GM03348 (cell line): ENCODE measurements at places on chromosomes 11 and 22.
A peak's percentile ranks its signal among the peaks of the same experiment; 100 is the strongest.

- DNase-seq, result no peak
Measured at GRCh38 chr22:49466878-49467595, 360.6 kb downstream of the BRD1 start.

DNA sequence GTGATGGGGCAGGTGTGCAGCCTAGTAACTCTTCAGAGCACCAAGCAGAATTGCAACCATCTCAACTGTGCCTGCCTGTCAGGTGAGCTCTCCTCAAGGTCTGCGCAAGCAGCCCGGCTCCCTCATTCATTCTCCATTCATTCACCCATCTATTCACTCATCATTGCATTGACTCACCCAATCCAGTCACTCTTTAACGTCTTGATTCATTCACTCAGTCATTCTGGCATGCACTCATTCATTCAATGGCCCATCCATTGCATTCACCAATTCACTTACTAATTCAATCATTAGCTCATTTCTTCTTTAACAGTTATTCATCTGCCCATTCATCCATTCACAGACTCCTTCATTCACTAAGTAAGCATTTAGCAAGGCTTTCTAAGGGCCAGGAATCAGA lies 111.8 kb downstream of the PDE2A start:
- no peak for DNase-seq

DNA sequence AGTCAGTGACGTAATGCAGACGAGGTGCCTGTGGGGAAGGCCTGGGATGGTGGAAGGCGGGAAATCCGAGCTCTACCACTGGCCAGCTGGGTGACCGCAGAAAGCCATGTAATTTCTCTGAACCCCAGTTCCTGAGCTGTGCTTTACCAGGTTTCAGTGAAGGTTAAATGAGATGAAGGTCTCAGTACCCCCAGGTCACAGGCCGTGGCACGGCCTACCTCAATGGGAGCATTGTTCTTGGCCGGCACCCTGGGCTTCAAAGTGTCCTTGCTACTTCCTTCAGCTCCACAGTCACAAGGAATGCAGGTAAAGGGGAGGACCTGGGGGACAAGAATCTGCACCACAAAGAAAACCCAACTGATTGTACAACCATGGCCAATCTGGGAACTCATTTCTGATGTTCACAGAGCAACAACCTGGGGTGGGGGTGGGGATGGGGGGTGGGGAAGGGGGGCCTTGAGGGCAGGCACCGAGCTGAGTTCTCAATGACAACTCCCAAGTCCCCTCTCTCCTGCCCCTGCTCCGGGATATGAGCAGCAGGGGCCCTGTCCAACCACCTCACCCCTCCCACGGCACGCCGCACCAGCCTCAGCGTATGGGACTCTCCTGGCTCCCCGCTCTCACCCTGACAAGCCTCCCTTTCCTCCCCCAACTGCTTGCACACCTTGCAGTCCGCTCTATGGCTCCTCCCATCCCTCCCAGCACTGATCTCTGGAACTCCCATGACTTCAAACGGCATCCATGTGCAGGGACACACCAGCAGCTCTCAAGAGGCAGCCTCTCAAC lies 59.1 kb upstream of the ARFGAP3 start:
- DNase-seq, result no peak

- no peak for DNase-seq
Measured at GRCh38 chr11:12854829-12855228, 154.3 kb upstream of the RASSF10 start.

DNA sequence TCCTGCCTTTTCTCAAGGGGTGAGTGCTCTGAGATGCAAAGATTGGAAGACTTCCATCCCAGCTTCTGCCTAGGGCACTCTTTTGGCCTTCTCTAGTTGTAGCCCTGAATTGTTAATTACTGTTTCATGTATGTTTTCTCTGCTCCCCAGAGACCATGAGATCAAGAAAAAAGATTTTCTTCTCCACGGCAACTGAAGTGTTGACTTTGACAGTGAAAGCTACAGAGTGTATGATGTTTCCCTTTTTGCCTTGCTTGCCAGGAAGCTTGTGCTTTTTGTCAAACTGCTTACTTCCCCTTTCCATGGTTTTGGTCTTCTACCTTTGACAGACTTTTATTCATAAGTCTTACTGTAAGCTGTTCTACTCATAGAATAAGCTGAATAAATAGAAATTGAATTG lies 23.3 kb upstream of the EIF3D start:
- DNase-seq, result no peak

GRCh38 chr11:111691176-111691575 lies 75.0 kb downstream of the PPP2R1B start:
- no peak for DNase-seq

- no peak for DNase-seq
Measured at GRCh38 chr11:122737951-122738693, 82.6 kb downstream of the UBASH3B start.

DNA sequence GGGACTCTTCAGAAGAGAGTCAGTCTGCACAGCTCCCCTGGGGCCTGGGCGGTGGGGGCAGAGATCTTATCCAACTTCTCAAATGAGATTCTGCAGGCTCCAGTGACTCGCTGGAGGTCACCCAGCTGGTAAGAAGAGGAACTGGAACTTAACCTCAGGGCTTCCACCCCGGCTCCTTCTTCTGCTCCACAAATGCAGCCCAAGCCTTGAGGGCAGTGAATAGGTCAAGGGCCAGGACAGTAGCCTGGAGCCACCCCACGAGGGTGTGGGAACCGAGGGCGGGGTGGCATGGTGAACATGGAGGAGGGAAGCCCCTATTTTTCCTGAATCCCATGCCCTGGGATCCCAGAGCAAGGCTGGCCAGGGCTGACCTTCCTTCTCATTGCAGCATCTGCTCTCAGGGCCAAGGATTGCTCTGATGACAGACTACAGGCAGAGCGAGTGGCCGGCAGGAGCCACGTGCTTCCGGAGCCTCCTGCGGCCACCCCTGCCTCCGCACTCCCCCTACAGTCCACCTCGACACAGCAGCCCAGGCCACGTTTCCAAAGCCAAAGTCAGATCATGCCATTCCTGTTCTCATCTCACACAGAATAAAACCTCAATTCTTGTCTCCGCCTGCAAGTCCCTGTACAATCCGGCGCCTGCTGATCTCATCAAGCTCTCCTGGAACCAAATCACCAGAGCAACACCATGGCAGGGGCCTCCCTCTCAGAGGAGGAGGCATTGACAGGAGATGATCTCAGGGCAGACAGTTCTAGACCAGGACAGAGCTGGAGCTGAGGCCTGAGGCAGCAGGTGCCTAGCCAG lies 21.1 kb upstream of the UPK3A start:
- DNase-seq, result peak; percentile 95

DNA sequence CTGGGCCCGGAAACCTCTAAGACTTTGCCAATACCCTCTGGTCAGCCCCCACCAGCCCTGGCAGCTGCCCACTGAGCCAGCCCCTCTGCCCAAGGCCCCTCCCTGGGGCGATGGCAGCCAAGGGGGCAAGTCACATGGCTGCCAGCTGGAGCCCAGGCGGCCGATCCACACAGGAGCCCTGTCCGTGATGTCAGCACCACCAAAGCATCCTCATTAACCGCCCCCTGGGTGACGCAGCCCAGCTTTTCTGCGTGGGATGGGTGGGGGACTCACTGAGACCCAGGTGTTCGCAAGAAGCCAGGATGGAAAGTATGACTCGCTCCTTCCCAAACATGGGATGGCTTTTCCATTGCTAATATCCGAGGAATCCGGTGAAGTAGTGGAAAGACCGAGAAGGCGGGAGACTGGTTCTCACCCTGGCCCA lies 46.6 kb upstream of the WNT7B start:
- DNase-seq, result no peak

DNA sequence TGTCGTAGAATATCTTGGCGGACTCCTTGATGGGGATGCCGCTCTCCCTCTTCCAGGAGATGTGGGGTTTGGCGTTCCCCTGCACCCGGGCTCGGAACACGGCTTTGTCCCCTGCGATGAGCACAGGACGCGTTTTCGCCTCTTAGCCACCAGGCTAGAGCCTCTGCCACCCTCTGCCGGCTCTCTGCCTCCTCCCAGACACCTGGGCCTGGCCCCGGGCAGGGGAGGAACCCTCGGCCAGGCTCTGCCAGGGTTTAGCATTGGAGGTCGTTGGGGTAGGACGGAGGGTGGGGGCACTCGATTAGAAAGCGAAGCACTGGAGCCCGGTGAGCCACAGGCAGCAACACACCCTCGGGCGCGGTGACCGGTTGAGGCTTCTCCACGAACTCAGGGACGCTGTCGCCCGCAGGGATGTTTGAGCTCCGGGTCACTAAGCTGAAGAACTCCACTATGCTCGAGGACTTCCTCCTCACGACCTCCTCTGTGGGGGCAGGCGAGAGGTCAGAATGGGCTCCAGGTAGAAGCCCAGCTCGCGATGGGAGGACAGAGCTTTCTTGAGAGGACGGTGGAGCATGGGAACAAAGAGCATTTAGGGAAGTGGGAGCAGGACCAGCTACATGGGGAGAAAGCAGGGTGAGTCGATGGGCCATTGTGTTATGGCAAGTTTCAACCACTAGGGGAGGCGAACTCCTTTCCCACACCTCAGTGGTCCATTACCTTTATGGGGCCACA lies 4.3 kb downstream of the IGSF22 start:
- DNase-seq, result peak; percentile 69

DNA sequence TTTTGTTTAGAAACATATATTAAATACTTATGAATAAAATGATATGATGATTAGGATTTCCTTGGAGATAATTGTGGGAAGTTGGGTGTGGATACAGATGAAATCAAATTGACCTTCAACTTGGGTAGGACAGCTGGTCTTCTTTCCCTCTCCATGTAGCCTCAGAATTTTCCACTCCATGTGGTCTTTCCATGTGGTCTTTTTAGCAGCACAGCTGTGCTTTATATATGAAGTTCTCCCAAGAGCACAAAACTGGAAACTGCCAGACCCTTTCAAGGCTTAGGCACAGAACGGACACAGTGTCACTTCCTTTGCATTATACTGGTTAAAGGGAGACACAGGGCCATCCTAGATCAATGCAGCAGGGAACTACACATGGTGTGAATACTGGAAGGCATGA lies 28.6 kb downstream of the FAM76B start:
- DNase-seq, result no peak

DNA sequence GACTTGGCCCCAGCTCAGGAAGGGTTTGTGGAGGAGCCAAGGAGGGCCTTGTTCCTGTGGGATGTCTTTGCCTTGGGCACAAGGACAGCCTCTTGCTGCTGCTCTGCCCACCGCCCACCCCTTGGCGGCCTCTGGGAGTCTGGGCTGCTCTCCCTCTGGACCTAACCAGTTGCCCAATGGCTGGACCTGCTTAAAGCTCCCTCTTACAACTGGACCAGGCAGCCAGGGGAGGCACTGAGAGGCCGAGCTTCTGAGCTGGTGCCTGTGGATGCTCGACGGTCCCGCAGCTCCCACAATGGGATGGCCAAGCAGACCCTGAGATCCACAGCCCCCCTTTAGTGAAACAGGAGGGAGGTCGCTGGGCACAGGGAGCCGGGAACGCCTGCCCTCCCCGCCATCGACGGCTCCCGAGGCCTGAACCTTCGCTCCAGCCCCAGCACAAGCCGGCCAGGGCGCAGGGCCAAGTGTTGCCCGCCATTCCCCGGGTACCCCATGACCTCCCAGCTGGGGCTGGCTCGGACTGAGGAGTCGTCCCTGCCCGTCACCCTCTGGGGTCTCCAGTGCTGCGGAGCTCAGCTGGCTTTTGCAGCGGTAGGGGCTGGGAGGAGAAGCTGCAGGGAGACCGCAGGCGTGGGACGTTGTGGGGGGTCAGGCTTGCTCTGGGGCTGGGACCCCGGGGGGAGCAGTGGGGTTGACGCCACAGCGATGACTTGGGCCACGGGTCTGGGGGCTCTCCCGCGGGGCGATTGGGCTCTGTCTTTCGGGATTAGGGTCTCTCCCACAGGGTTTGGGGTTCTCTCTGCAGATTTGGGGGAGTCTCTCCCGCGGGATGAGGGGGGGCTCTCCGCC lies 584 bp upstream of the GAL start:
- no peak for DNase-seq

DNA sequence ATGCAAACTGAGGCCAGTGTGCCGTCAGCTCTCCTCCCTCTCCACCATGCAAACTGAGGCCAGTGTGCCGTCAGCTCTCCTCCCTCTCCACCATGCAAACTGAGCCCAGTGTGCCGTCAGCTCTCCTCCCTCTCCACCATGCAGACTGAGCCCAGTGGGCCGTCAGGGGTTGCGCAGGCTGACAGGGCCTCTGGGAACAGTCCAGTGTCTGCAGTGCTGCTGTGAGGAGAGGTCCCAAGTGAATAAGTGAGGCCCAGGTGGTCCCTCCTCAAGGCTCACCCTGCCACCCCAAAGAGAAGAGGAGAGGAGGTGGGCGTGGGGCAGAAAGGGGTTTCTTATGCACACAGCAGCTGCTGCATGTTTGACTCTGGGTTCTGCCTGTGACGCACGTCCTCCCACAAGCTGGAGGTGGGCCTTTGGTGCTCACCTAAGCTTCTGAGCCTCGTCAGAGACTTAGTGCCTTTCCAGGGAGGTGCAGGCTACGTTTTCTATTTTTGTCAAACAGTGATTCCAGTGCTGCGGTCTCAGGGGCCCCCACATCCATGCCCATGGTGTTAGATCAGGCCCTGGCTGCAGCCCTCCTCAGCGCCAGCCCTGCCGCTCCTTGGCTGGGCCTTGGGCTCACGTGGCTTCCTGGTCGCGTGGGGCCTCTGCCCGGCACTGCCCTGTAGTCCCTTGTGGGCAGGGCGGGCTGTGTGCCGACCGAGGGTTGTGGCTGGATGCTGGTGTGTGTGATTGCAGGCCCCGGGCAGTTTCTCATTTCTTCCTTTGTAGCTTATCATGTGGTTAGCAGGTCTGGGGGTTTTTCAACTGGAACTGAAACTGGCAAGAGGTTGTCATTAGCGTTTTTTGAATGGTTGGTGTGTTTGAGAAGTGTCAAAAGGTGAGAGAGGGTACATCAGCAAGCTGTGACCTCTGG lies 7.1 kb downstream of the TPCN2 start:
- no peak for DNase-seq

DNA sequence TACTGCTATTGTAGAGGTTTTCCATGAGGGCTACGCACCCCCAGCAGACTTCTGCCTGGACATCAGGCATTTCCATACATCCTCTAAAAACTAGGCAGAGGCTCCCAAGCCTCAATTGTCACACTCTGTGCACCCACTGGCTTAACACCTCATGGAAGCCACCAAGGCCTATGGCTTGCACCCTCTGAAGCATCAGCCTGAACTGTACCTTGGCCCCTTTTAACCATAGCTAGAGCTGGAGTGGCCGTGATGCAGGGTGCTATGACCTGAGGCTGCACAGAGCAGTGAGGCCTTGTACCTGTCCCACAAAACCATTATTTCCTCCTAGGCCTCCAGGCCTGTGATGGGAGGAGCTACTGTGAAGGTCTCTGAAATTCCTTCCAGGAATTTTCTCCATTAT lies 33.9 kb downstream of the AAMDC start:
- DNase-seq, result no peak

- DNase-seq, result no peak
Measured at GRCh38 chr11:86793307-86793706, 7.0 kb upstream of the PRSS23 start.

GRCh38 chr11:28913883-28914282 lies 805.7 kb downstream of the METTL15 start:
- DNase-seq, result no peak

- peak; percentile 32 for DNase-seq
Measured at GRCh38 chr11:46711303-46711702, 7.7 kb upstream of the F2 start.

GRCh38 chr11:76918941-76919386 lies 58.2 kb downstream of the ACER3 start:
- peak; percentile 63 for DNase-seq
